ENCODE measurements at places on chromosomes 3 and 15.

GRCh38 chr3:7877312-7877711 is 624.3 kb upstream of the LMCD1 start:
- no peak for DNase-seq

DNA sequence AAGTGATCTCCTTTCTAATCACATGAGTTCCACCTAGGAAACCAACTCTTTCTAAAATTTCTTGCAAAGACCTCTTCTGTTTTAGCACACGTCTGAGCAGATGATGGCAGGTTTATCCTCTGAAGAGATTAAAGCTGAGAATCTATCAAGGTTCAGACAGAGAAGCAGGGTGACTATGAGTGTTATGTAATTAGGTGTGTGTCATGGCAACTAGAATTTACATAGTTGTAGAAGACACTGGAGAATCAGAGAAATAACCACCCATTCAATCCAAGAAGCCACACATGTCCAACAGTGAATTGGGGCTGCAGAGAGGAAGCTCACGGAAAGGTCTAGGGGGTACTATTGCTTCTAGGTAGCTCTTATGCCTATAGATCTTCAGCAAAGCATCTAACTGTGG is 600.5 kb downstream of the PYDC2 start:
- no peak for DNase-seq

DNA sequence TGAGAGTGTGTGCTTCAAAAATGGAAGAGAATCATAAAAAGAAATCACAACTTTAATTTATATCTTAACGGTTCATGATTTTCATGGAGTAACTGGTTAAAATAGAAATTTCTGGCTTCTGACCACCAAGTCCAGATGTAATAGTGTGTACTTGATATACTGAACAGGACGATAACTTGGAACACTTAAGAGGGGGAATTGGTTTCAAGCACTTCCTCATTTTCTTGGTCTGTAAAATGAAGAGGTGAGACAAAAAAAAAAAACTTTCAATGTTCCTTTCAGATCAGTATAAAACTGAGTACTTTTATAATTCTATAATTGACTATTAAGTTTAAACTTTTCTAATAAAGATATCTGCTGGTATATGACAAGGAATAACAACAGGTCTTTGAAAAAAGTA is 64.0 kb upstream of the TRA2B start:
- DNase-seq: no peak

- DNase-seq: no peak
These were observed 1455.9 kb downstream of the SI start for GRCh38 chr3:163622384-163622783.

DNA sequence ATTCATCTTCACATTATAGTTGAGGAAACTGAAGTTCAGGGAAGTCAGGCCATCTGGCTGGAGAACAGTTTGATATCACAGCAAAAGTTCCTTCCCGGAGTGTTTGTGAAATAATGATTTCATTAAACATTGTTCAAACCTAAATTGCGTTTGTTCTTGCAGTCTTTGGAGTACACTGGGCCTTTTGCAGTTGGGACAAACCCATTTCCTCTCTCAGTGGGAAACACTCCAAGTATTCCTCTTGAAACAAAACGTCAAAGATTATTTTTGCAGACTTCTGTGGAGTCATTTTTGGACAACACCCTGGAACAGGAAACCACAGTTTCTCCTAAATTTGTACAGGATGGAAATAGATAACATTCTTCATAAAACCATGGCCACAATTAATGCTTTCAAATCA is 287.5 kb downstream of the PTPRG start:
- no peak for DNase-seq

DNA sequence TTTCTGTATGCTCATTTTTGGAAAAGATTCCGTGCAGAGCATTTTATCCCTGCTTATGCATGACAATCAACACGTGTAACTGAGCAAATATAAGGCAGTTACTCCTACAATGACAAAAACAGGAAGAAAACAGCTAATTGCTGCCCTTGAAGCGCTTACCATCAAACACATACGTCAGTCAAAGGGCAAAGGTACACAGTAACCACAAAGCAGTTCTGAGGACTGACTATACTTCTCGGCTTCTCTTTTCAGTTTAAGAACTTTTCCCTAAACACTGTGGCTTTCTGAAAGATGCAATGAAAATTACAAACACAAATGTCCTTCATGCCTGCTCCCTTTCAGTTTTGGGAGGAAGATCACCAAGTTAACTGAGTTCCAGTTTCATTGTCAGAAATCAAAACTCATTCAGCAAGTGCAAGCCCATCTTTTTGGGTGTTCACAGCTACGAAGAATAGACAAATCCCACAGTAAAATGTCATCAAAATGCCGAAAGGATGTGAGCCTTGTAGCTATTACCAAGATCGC is 602.8 kb downstream of the FOXP1 start:
- no peak for DNase-seq

- DNase-seq: no peak
These were observed 82.0 kb downstream of the CNTN3 start for GRCh38 chr3:74532446-74532845.

- peak; percentile 1 for DNase-seq
These were observed 819 bp downstream of the NEK4 start for GRCh38 chr3:52769786-52770455.

- no peak for DNase-seq
These were observed 44.8 kb downstream of the POLR2M start for GRCh38 chr15:57751177-57751800.

DNA sequence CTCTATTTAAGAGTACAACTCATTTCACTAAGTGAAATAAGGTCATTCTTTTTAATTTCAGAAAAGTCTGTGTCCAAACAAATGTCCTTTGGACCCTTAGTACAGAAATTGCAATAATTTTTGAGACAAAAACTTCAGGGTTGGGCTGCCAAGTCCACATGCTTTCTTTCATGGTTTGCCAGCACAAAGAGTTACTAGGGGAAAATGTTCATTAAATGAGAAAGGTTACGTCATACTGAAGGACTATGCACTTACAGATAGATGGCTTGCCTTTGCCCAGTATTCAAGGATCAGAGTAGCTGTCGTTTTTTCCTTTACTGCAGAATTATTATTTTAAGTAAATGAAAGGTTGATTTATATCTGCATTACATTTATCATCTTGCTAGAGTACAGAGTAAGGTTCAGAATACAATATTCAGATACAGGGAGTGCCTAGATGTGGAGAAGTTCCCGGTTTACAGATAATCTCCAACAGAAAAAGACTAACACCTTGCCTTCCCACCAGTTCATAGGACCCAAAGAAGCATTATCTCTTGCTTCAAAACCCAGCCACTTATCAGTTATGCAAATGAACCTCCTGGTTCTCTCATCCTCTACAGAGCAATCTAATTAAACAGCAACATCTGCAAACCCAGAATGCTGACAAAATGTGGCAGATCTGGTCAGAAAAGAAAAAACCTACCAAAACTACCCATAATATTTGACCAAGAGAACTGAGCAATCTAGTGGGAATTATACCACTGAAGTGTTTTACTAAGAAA is 179.3 kb downstream of the FRMD5 start:
- DNase-seq: no peak

GRCh38 chr3:187222801-187223200 is 25.5 kb downstream of the RTP1 start:
- DNase-seq: no peak

DNA sequence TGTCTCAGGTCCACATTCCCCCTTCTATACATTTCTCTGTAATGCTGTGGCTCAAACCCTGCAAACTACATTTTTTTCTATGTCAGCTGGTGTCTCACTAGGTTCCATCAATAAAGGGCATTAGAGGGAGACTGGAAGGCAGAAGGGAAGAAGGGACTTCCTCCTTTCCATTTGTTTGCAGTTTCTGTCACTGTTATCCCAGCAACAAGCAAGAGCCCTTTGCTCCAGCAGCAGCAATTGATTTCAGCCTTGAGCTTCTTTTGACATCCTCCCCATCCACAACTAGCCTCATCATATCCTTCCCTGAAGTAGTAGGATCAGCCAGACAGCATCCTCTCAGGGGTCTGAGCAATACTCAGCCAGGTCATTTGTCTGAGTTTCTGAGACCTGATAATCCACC is 5.3 kb upstream of the NCK1 start:
- DNase-seq: no peak

- DNase-seq: peak; percentile 4
These were observed 41.2 kb downstream of the PTPN23 start for GRCh38 chr3:47421741-47422649.

DNA sequence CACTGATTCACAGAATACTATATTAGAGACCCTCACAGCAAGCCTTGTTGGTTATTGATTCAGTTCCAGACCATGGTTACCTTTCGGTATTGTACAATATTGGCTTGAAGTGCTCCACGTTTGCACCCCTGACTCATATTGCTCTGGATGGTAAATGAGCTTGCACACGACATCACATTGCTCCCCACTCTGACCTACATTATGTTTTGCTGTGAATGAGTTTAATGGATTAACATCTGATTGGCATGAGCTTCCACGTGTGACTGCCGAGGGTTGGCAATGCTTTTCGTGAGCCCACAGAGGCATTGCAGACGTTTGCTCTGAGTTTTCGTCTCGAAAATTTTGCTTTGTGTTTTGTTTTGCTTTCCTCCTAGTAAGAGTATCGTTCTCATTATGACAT is 225.8 kb upstream of the ICE2 start:
- DNase-seq: no peak

- DNase-seq: no peak
These were observed 278.7 kb upstream of the SOX2 start for GRCh38 chr3:181432992-181433391.

- no peak for DNase-seq
These were observed 207.2 kb downstream of the EPHA3 start for GRCh38 chr3:89314454-89315098.

- DNase-seq: peak; percentile 34
These were observed 535.1 kb downstream of the NLGN1 start for GRCh38 chr3:173932624-173933023.

GRCh38 chr3:189512039-189512438 is 119.2 kb upstream of the TP63 start:
- DNase-seq: no peak

GRCh38 chr3:52633786-52634185 is 51.9 kb downstream of the PBRM1 start:
- DNase-seq: no peak

DNA sequence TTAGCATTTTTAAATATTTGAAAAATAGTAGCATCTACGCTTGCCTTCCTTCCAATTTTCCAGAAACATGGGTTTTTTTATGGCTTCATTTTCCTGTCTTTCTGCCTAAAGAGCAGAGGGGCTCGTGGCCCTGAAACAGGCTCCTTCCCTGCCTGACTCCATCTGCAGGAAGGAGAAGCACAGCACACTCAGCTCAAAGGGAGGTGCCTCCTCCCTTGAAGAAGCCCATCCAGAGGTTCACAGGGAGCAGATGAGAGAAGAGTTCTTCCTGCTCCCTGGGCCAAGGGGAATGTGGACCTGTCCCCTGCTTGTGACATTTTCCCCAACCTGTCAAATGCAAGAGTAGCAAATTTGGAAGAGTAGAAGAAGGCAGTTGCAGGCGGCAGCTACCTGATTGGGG is 55.8 kb downstream of the BBX start:
- no peak for DNase-seq

DNA sequence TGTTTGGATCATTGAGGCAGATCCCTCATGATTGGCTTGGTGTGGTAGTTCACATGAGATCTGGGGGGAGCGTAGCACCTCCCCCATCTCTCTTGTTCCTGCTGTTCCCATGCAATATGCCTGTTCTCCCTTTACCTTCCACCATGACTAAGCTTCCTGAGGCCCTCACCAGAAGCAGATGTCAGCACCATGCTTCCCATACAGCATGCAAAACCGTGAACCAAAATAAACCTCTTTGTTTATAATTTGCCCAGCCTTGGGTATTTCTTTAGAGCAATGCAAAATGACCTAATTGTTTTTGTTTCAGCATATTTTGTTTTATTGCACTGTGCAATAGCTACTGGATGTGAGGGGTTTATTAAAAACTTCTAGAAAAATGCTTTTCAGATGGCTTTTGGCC is 56.6 kb upstream of the CHST2 start:
- DNase-seq: no peak

GRCh38 chr3:183254487-183255347 is 1.7 kb downstream of the B3GNT5 start:
- DNase-seq: peak; percentile 48

GRCh38 chr3:119301662-119302061 is 7.5 kb downstream of the ARHGAP31 start:
- no peak for DNase-seq

GRCh38 chr3:166274351-166275023 is 437.3 kb upstream of the BCHE start:
- no peak for DNase-seq

- no peak for DNase-seq
These were observed 172.3 kb downstream of the MYRIP start for GRCh38 chr3:39981547-39982184.

GRCh38 chr3:160801386-160802118 is 45.5 kb downstream of the PPM1L start:
- no peak for DNase-seq

DNA sequence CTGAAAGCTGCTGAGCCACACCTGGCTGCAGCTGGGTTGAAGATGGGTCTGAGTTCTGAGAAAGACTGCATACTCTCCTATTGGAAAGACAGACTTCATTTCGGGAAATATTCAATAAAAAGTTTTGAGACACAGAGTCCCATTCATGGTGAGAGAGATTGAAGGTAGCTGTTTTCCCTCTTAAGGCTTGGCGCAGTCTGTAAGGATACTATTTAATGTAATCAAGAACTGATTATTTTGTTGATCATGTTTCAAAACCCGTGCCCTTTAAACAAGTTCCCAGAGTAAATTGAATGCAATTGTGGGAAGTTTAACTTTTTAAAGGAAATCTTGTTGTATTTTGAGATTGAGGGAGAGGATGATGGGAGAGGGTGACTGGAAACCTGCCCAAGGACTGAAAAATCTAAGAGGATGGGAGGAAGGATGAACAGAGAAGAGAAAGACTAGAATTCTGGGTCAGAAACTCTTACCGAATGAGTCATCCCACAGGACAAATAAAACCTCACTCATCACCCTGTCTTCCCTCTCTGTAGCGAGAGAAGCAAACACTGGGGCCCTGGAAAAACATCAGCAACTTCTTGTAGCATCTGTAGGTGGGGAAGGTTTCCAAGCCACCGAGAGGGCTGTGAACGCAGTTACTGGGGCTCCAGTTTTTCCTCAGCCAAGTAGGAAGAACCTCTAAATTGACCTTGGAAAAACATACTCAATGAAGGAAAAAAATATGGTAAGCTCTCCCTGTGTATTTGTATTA is 193.2 kb upstream of the TPRG1 start:
- DNase-seq: no peak

DNA sequence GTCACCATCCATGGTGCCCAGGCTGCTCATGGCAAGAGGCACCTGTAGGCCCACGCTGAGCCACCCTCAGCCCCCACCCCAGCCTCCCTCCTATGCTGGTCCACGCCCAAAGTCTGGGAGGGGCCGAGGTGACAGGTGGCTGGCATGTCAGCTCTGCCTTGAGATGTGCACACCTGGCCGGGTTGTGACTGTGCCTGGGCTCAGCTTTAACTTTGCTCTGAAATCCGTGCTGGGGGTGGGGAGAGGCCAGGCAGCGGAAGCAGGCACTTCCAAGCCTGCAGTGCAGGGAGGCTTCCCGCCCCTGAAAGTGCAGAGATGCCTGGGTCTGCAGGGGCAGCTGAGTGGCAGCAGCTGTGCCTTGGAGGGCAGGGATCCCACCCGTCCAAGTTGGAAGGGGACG is 1124.8 kb downstream of the SI start:
- no peak for DNase-seq

GRCh38 chr3:120451272-120451761 is 525 bp upstream of the FSTL1 start:
- DNase-seq: no peak
